ENCODE measurements at places on chromosomes 1 and 21.
A peak's percentile ranks its signal among the peaks of the same experiment; 100 is the strongest.

- no peak for DNase-seq
Observed at GRCh38 chr1:229293528-229294204, 22.8 kb downstream of the RAB4A start.

DNA sequence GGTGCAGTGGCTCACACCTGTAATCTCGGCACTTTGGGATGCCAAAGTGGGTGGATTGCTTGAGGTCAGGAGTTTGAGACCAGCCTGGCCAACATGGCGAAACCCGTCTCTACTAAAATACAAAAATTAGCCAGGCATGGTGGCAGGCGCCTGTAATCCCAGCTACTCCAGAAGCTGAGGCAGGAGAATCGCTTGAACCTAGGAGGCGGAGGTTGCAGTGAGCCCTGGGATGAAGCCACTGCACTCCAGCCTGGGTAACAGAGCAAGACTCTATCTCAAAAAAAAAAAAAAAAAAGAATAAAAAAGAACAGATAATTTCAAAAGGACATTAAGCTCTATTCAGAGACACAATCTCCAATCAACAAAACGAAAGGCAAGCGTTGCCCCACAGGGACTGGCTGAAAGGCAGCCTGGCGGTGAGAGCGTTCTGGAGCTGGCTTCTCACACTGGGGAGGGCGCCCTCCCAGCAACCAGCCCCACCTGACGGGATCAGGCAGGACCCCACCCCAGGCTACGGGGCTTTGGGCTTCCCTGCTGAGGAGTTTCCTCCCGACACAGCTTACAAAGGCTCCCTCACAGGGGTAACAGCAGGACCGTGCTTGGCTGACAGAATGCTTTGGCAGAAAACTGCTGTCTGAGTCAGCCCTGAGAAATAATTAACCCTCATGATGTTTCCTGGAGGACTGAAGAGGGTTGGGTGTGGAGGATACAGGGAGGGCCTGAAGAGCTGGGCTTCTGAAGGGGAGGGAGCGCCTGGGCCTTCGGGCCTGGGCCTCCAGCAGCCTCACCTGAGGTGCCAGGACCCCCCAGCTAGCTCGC is 31.1 kb upstream of the SRP9 start:
- DNase-seq = peak; percentile 42

DNA sequence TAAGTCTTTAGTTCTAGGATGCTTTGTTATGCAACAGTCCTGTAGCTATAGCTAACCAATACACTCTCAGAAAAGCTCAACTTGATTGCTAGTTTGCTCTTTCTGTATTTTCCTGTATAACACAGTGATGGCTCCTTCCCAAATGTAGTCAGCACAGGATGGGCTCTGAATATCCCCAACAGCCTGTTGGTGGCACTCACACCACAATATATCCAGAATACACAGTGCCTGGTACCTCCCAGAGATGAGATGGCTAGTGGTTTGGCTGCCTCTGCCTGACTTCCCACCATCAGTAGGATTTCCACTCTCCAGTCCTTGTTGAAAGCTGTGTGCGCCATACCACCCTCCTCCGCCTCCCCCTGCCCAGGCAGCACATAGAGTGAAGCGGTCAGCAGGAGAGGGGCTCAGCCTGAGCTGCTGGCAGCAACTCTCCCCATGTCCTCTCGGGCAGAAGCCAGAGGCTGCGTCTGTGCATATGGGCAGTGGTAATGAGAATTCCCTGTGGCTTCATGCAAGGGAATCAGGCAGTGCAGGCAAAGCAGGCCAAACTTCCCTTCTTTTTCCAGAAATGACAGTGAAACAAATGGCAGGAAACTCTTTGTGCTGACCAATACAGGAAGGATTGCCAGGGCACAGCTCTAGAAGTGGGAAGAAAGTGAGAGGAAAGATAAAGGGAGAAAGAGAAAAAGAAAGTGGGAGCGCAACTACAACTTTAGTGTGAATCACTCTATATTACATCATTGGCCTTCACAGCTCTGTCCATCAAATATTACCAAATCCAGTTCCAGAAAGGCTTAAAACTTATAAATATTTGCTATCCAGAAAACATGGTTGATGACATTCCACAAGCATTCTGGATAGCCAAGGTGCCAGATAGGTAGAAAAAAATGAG is 49.7 kb downstream of the LMX1A start:
- no peak for DNase-seq

- DNase-seq = no peak
Observed at GRCh38 chr21:40768056-40768455, 78.9 kb downstream of the DSCAM start.

DNA sequence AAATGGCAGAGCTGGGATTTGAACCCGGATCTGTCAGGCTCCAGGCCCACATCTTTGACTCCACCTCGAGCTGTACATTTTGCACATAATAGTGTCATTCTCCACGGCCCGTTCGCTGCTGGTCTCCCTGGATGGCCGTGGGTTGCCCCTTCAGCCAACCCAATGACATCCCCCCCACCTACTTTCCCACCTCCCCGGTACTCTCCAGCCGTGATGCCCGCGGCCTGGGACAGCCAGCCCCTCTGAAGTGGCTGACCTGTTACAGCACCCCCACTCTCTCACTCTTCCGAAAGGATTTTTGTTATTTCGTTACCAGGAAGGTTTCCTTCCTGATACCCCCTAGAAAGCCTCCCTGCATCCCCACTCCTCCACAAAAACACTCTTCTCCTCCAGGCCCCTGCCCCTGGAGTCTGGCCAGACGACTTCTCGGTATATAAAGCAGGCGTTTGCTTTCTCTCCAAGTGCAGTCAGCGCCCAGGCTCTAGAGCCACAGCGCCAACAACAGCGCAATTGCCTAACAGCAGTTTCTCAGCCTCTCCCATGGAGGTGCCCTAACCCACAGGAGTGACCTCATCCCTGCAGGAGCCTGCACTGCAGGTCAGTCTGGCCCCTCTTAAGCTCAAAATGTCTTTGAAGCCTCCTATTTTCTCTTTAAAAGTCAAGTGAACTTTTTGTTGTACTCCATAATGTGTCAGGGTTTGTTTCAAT is 14.5 kb upstream of the GJB5 start:
- no peak for DNase-seq

- DNase-seq = no peak
Observed at GRCh38 chr1:94858276-94858675, 38.1 kb downstream of the SLC44A3 start.

Measured in NCI-H1417 treated with DMSO at 0.1 percent for 48 hours (cell line).